Brain (organoid and tissue), 16 donors: ENCODE measurements at places on chromosomes 6 and 20. TPM values are rescaled to one million over a fixed set of nuclear protein-coding genes. Genes with fewer than 3 reads are reported as not detected.

Gene GABRR1
- polyA plus RNA-seq = not detected

Gene MYL9
- 52.8 TPM for polyA plus RNA-seq

Gene AMD1
- 27.2 TPM for polyA plus RNA-seq

Gene MACROD2
- 9.0 TPM for polyA plus RNA-seq

Gene AIG1
- polyA plus RNA-seq = 47.9 TPM

Gene TRIM10
- polyA plus RNA-seq = not detected
